ENCODE measurements at places on chromosomes 2 and 18. TPM values are rescaled to one million over a fixed set of nuclear protein-coding genes. Genes with fewer than 3 reads are reported as not detected.

- H3K4me3 ChIP-seq: no peak overlapping the region
- DNase-seq: no peak
- H3K27me3 ChIP-seq: no peaks in the 10 kb centered on the region
- H3K27ac ChIP-seq: no peak overlapping the region
- H3K4me1 ChIP-seq: peaks cover 4% of the 10 kb centered on the region
- H3K36me3 ChIP-seq: peaks cover 9% of the 10 kb centered on the region
Measured at GRCh38 chr2:48578313-48578712, 39.3 kb upstream of the GTF2A1L start.

DNA sequence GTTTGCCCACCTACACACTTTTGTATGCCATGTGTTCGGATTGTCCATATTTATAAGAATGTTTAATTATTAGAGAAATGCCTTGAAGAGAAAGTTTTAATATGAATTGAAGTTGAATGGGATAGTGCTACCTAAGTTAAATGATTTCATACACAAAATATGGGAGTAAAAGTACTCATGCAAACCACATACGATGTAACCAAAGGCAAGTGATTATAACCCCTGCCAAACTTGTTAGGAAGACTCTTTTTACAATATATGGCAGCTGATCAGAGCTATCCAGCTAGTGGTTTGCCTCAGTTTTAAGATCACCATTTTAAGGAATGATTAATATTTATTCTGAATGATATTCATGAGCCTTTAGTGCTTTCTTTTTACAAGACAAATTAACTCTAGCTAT lies 106.7 kb downstream of the MYO1B start:
- peaks cover 2% of the 10 kb centered on the region for H3K4me1 ChIP-seq
- no peak overlapping the region for H3K4me3 ChIP-seq
- peaks cover 33% of the 10 kb centered on the region for H3K27me3 ChIP-seq
- H3K36me3 ChIP-seq: no peaks in the 10 kb centered on the region
- H3K27ac ChIP-seq: no peak overlapping the region
- DNase-seq: no peak

DNA sequence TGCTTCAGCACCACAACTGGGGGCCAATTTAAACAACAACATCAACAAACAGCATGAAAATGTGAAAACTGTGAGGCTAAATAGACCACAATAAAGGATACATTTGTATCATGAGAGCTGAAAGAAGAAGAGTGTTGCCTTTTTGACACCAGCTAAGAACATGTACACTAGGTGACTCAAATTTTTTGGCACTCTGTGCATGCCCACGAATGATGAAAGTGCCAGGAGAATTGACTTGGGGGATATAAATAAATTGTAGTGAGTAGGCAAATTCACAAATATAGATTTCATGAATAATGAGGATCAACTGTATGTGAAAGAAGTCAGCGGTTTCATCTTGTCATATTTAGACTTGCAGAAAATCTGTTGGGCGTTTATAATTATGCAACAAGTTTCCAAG lies 1388.0 kb upstream of the LRRTM1 start:
- H3K27ac ChIP-seq: no peak overlapping the region
- no peaks in the 10 kb centered on the region for H3K36me3 ChIP-seq
- H3K27me3 ChIP-seq: no peaks in the 10 kb centered on the region
- DNase-seq: no peak

- H3K36me3 ChIP-seq: no peaks in the 10 kb centered on the region
- H3K27me3 ChIP-seq: no peaks in the 10 kb centered on the region
- no peak for DNase-seq
Measured at GRCh38 chr18:49321797-49322461, 138.5 kb downstream of the DYM start.

DNA sequence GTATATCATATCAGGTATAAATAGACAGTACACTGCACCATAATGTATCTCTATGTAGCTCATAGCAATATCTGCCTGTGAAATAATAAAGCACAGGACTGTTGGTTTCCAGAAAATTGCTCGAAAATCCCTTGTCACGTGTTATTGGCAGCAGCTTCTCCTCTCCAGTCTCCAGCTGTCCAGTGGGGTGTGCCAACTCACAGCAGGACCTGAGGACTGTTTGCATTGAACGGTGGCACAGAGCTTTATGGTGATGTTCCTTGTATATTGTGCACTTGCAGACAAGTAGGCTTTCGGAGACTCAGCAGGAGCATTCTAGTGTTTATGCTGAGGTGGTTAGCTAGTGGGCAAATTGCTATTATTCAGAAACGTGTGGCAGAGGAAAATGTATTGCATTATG lies 182.2 kb upstream of the ATP5MC3 start:
- no peaks in the 10 kb centered on the region for H3K36me3 ChIP-seq
- no peaks in the 10 kb centered on the region for H3K4me1 ChIP-seq
- no peak for DNase-seq
- peaks cover 43% of the 10 kb centered on the region for H3K27me3 ChIP-seq

DNA sequence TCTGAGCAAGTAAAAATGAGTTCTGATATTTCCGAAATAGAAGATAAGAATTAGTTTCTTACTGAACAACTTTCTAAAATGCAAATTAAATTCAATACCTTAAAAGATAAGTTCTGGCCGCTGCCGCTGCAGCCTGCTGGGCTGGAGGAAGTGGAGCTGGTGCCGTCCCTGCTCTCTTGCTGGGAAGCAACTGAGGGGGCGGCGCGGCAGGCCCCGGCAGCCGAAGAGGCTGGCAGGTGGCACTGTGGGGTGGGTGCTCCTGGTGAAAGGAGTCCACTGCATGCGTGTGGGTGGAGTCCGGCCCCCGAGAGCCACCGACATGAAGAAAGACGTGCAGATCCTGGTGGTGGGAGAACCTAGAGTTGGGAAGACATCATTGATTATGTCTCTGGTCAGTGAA lies 89.5 kb upstream of the ZNF519 start:
- H3K27me3 ChIP-seq: no peaks in the 10 kb centered on the region
- H3K4me3 ChIP-seq: no peak overlapping the region
- no peaks in the 10 kb centered on the region for H3K4me1 ChIP-seq
- H3K27ac ChIP-seq: no peak overlapping the region
- no peak for DNase-seq

DNA sequence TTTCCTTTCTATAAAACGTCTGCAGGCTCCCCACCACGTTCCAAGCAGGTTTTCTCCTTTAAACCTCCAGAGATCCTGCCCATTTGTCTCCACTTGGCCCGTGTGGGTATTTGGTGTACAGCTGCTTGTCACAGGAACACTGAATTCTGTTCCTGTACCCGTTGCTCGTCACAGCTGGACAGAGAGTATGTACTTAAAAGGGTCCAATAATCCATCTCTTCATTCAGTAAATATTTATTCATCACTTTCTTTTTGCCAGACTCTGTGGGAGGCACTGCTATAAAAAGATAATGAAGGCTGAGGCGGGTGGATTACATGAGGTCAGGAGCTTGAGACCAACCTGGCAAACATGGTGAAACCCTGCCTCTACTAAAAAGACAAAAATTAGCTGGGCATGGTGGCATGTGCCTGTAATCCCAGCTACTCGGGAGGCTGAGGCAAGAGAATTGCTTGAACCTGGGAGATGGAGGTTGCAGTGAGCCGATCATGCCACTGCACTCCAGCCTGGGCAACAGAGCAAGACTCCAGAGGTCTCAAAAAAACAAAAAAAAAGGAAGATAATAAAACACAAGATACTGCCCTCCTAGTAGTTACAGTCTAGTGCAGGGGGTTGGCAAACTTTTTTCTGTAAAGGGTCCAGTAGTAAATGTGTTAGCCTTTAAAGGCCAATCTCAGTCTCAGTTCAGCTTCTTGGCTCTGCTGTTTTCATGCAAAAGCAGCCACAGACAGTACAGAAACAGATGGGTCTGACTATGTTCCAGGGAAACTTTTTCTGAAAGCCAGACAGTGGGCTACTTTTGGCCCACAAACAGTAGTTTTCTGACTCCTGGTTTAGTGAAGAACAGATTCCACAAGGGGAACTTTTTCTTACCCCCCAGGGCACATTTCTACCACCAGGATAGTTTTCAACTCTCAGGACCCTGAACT lies 309.9 kb upstream of the RAB12 start:
- H3K36me3 ChIP-seq: no peaks in the 10 kb centered on the region
- no peak overlapping the region for H3K27ac ChIP-seq
- no peak for DNase-seq
- no peaks in the 10 kb centered on the region for H3K27me3 ChIP-seq
- no peaks in the 10 kb centered on the region for H3K4me1 ChIP-seq

GRCh38 chr2:155599834-155600233 lies 732.7 kb downstream of the NR4A2 start:
- no peak overlapping the region for H3K27ac ChIP-seq
- no peak for DNase-seq
- no peak overlapping the region for H3K4me3 ChIP-seq
- no peaks in the 10 kb centered on the region for H3K4me1 ChIP-seq

Gene C2orf78
- total RNA-seq: not detected

Gene CPO
- not detected for total RNA-seq

Gene MC2R
- not detected for total RNA-seq

All from T-helper 17 cell (primary cell).